ENCODE measurements at places on chromosomes 1 and 21. TPM values are rescaled to one million over a fixed set of nuclear protein-coding genes. Genes with fewer than 3 reads are reported as not detected.

DNA sequence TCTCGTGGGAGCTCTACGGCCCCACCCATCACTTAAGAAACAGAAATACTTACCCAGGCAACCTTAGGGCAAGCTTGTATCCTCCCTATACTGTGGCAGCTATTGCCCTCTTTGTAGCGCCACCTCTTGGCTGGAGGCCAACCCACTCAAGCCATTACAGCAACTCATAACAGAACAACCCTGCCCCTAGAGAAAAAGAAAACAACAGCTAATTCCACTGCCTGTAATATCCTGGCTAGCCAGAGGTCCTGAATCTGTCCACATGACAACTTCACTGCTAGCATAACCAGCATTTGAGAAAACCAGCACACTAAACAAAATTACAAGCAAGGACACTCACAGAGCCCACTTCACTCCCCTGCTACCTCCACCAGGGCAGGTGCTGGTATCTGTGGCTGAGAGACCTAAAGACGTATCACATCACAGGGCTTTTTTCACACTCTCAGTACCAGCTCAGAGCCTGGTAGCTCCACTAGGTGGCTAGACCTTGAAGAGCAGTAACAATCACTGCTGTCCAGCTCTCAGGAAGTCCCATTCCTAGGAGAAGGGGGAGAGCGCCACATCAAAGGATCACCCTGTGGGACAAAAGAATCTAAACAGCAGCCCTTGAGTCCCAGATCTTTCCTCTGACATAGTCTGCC is 14.5 kb upstream of the MX1 start:
- H3K27me3 ChIP-seq, result peaks cover 17% of the 10 kb centered on the region
- H3K36me3 ChIP-seq, result no peaks in the 10 kb centered on the region
- H3K4me3 ChIP-seq, result no peak overlapping the region
- H3K27ac ChIP-seq, result no peak overlapping the region
- no peak for DNase-seq
- no peaks in the 10 kb centered on the region for H3K4me1 ChIP-seq

Gene KCNA2
- 0.05 TPM for total RNA-seq

GRCh38 chr1:64147759-64148158 is 55.7 kb upstream of the UBE2U start:
- H3K36me3 ChIP-seq, result peaks cover 37% of the 10 kb centered on the region
- H3K27ac ChIP-seq, result no peak overlapping the region
- no peaks in the 10 kb centered on the region for H3K27me3 ChIP-seq
- no peak overlapping the region for H3K4me3 ChIP-seq
- H3K4me1 ChIP-seq, result no peaks in the 10 kb centered on the region

GRCh38 chr1:30216602-30217001 is 506.8 kb downstream of the MATN1 start:
- no peak for DNase-seq
- H3K27me3 ChIP-seq, result peaks cover 12% of the 10 kb centered on the region
- peaks cover 14% of the 10 kb centered on the region for H3K4me1 ChIP-seq
- H3K4me3 ChIP-seq, result no peak overlapping the region
- H3K27ac ChIP-seq, result no peak overlapping the region
- H3K36me3 ChIP-seq, result no peaks in the 10 kb centered on the region

Gene ZSWIM5
- 9.2 TPM for total RNA-seq

Gene KRTAP19-3
- not detected for total RNA-seq

GRCh38 chr1:111275780-111276433 is 14.7 kb upstream of the CHIA start:
- H3K4me3 ChIP-seq, result no peak overlapping the region
- DNase-seq, result no peak
- no peaks in the 10 kb centered on the region for H3K36me3 ChIP-seq

DNA sequence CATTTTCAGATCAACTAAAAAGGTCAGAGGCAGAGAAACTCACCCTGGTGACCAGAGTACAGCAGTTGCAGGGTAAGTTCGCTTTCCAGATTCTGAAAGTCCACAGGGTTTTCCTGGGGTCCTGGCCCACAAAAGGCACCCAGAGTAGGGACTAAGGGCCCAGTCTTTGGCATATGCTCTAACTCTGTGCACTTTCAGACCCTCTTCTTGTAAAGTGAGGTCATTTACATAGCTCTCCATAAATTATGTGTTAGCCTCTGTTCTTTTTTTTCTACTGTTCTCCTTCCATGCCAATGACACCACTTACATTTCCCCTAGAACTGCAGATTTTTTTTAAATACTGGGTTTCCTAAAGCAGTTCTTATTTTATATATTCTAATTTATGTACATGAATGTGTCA is 6.3 kb downstream of the C1orf74 start:
- H3K36me3 ChIP-seq, result no peaks in the 10 kb centered on the region
- H3K27me3 ChIP-seq, result peaks cover 11% of the 10 kb centered on the region
- no peak overlapping the region for H3K4me3 ChIP-seq
- no peak overlapping the region for H3K27ac ChIP-seq

- no peaks in the 10 kb centered on the region for H3K27me3 ChIP-seq
- H3K4me1 ChIP-seq, result no peaks in the 10 kb centered on the region
- H3K27ac ChIP-seq, result no peak overlapping the region
- no peak for DNase-seq
- H3K36me3 ChIP-seq, result no peaks in the 10 kb centered on the region
Observed at GRCh38 chr21:19145682-19146293, 742.2 kb upstream of the TMPRSS15 start.

DNA sequence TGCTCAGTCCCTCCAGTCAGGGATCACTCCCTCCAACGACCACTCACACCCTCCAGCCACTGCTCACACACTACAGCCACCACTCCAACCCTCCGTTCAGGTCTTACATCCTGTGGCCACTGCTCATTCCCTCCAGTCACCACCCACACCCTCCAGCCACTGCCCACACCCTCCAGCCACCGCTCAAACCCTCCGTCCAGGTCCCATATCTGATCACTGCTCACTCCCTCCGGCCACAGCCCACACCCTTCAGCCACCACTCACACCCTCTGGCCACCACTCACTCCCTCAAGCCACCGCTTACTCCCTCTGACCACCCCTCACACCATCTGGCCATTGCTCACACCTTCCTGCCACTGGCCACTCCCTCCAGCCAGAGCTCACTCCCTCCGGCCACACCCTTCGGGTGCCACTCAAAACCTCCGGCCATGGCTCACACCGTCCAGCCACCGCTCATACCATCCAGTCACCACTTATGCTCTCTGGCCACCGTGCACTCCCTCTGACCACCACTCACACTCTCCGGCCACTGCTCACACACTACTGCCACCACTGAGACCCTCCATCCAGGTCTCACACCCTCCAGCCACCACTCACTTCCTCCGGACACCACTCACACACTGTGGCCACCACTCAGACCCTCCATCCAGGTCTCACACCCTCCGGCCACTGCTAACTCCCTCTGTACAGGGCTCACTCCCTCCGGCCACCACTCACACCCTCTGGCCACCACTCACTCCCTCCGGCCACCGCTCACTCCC is 4.7 kb upstream of the TFF1 start:
- H3K27ac ChIP-seq, result peak overlapping the region; percentile 85
- H3K4me1 ChIP-seq, result peaks cover 19% of the 10 kb centered on the region
- H3K36me3 ChIP-seq, result peaks cover 3% of the 10 kb centered on the region
- H3K4me3 ChIP-seq, result no peak overlapping the region
- DNase-seq, result no peak
- peaks cover 16% of the 10 kb centered on the region for H3K27me3 ChIP-seq

Gene KTI12
- 8.3 TPM for total RNA-seq

GRCh38 chr1:93690921-93691789 is 9.5 kb upstream of the BCAR3 start:
- no peaks in the 10 kb centered on the region for H3K4me1 ChIP-seq
- H3K27ac ChIP-seq, result no peak overlapping the region
- H3K27me3 ChIP-seq, result peaks cover 11% of the 10 kb centered on the region
- no peaks in the 10 kb centered on the region for H3K36me3 ChIP-seq
- H3K4me3 ChIP-seq, result no peak overlapping the region

Gene SPRR4
- total RNA-seq, result not detected

Gene SGIP1
- total RNA-seq, result 12.1 TPM

- no peak for DNase-seq
- no peak overlapping the region for H3K4me3 ChIP-seq
- no peaks in the 10 kb centered on the region for H3K36me3 ChIP-seq
- H3K27ac ChIP-seq, result peak overlapping the region; percentile 22
Observed at GRCh38 chr1:39195166-39196111, 9.1 kb upstream of the MACF1 start.

Gene ADAMTS5
- total RNA-seq, result 3.2 TPM

Gene UTS2
- total RNA-seq, result not detected

GRCh38 chr1:206826394-206826793 is 39.0 kb upstream of the IL20 start:
- no peaks in the 10 kb centered on the region for H3K36me3 ChIP-seq
- H3K27me3 ChIP-seq, result peaks cover 9% of the 10 kb centered on the region
- no peak overlapping the region for H3K4me3 ChIP-seq
- no peaks in the 10 kb centered on the region for H3K4me1 ChIP-seq
- H3K27ac ChIP-seq, result no peak overlapping the region
- no peak for DNase-seq

Gene IVL
- total RNA-seq, result not detected

Measured in progenitor cell of endocrine pancreas (in vitro differentiated cells).